COR-L47 (cell line): ENCODE measurements at places on chromosomes 1 and 21.
A peak's percentile ranks its signal among the peaks of the same experiment; 100 is the strongest.

DNA sequence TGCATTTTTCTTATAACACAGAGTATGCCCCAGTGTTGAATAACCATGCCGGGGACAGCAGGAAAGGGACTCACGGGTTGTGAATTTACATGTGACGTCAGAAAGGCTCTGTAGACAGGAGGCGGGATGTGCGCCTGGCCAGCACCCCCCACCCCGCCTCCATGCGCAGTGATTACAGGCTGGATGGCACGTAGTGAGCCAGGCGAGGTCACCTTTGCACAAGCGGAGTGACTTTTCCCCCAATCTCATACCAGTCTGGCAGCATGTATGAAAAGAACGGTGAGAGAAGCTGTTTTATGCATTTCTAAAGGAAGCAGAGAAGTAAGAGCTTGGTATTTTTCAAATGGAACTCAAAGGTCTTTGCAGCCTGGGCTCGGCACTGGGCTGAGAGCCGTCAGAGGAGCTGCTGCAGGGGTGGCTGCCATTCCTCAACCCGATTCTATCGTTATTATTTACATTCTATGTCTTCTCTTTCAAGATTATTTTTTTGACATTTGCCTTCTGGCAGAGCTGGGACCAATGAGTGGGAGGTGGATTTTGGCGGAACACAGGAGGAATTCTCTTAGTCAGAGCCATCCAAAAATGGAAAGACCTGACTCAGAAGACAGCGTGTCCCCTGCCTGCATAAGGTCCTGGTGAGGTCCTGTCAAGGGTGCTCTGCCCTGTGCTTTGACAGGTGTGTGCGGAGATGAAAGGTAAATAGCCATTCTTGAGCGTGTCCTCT, 115.6 kb upstream of the SLC45A1 start:
- no peak for DNase-seq

DNA sequence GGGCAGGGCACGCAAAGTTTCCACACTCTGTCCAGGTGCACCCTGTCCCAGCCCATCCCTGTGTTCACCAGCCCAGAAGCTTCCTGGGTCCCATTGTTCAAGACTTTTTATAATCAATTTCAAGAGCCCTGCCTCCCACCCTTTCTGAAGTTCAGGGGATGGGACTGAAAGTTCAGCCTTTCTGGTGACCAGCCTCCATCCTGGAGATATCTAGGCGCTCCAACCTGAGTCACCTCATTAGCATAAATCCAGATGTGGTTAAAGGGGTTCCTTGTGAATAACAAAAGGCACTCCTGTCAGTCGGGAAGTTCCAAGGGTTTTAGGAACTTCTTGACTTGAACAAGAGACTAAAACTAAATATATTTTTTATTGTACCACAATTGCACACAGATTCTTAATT, 48.4 kb upstream of the RAP1A start:
- DNase-seq, result no peak

DNA sequence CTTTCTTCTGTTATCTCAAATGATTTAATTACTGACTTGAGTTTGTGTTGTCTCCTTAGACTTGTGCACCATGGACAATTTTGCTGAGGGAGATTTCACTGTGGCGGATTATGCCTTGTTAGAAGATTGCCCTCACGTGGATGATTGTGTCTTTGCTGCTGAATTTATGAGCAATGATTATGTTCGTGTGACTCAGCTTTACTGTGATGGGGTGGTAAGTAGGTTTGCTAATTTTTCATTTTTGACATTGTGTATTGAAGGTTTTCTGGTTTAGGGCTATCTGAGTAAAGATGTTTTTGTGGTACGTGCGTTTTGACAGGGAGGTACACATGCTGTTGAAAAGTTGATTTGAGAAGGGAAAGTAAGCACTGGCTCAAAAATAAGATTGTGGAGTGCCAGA, 14.1 kb downstream of the TTC3 start:
- peak; percentile 56 for DNase-seq

GRCh38 chr1:74690364-74690696, 16.7 kb upstream of the ERICH3 start:
- DNase-seq, result peak; percentile 3

- no peak for DNase-seq
Observed at GRCh38 chr1:230365723-230366307, 60.3 kb downstream of the PGBD5 start.

GRCh38 chr1:167479331-167479979, 38.9 kb downstream of the CD247 start:
- no peak for DNase-seq

GRCh38 chr1:19643602-19644394, at the start of gene NBL1:
TSS of gene NBL1 (plus strand) at chr1:19644311. CDS start at chr1:19655031, 10,720 bp downstream.
- DNase-seq, result no peak

DNA sequence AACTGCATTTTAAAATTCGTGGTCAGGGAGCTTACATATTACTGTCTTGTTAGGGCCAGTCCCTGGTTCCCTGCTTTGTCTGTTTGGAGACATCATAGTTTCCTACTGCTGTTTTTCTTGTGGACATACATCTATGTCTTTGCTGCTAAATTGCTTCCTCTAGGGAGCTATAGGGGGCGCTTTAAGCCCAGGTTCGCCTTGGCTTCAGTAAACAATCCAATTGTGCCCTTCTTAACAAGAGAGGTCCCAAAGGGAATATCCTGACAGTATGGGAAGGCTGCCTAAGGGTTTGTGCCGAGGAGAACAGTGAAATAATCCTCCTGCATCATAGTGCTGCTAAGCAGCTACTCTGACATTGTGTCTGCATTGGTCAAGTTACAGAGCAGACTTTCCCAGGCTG, 112.5 kb downstream of the USH2A start:
- peak; percentile 60 for DNase-seq

GRCh38 chr21:25881524-25882376, 147.0 kb downstream of the GABPA start:
- DNase-seq, result peak; percentile 60

DNA sequence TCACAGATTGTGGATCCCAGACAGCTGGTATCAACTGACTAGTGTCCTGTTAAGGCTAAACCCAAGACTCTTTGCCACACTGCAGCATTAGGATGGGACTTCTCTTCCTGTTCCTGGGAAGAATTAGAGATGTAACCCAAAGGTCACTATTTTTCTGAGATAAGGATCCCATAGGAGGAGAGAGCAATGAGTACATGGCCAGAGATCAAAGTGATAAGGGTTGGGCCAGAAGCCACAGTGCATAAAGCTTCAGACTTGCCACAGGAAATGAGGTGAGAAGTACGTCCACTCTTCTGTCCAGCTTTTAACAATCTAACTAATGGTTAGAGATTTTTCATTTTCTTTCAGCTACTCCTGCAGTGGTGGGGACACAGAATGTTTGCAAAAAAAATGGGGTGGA, at the start of gene HSD3B1:
HSD3B1 (plus strand) TSS at position 270 of the 400 bp plus-strand sequence. CDS start 267 bp downstream, outside the sequence.
- DNase-seq, result no peak

- DNase-seq, result peak; percentile 54
Observed at GRCh38 chr1:226575739-226576378, 27.3 kb downstream of the STUM start.

DNA sequence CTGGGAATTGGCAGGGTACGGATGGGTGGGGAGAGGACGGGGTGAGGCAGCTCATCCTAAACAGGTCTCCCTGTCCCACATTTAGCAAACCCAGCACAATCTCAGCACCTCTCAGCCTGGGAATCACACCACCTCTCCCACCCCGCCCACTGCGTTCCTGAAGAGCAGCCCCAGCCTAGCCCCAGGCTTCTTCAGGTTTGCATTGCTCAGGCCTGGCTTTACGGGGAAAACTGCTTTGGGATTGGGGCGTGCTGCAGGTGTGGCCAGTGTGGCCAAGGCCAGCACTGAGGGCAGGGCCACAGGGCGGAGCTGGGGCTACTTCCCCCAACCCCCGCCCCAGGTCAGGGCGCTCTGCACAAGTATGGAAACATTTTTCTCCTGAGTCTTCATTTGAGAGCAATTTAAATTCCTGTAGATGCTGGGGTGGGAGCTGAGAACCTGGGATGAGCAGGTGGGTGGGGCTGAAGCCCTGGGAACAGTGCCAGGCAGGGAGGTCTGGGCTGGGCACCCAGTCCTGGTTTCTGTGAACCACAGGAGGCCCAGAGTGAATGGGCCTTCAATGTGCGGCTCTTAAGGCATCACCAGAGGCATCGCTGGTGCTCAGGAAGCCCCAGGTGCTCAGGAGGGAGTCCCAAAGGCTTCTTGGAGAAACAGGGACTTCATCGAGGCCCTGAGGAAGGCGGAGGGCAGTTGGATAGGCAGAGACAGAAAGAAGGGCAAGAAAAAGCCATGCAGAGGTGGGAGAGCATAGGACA, 24.1 kb downstream of the TNNT2 start:
- peak; percentile 47 for DNase-seq

GRCh38 chr1:205970486-205970885, 27.2 kb upstream of the SLC26A9 start:
- DNase-seq, result no peak

GRCh38 chr1:109787845-109788601, 24.3 kb upstream of the EPS8L3 start:
- DNase-seq, result no peak

- no peak for DNase-seq
Observed at GRCh38 chr1:29383746-29384371, 147.5 kb downstream of the PTPRU start.

DNA sequence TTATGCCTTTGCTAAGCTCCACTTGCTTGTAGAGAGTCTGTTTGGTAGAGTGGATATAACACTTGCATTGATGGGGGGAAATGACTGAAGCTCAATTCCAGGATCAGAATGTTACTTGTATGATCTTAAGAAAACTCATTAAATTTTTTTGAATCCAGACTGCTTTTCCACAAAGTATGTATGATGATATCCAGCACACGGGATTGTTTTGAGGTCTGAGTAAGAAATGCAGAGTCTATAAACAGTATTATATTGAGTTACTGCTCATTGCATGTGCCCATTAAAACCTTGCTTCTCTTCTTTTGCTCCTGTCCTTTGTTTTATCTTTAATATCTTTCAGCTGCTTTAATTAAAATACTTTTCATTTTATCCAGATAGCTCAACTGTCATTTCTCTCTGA, 570.4 kb upstream of the ZRANB2 start:
- no peak for DNase-seq

DNA sequence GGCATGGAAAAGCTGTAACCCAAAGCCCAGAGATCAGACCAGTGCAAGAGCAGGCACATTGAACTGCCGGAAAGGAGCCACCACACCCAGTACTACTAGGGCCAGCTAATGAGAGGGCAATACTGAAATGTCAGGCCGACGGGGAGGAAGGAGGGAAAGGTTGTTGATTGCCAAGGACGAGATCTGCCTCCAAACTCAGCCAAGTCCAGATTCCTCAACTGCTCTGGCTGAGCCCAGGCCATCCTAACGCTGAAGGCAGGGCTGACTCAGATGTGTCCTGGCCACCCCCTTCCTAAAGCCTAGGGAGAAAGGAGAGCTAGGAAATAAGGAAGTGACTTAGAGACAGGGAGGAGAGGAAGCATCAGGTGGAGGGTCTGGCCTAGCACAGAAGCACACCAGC, 42.1 kb upstream of the IPO9 start:
- no peak for DNase-seq

DNA sequence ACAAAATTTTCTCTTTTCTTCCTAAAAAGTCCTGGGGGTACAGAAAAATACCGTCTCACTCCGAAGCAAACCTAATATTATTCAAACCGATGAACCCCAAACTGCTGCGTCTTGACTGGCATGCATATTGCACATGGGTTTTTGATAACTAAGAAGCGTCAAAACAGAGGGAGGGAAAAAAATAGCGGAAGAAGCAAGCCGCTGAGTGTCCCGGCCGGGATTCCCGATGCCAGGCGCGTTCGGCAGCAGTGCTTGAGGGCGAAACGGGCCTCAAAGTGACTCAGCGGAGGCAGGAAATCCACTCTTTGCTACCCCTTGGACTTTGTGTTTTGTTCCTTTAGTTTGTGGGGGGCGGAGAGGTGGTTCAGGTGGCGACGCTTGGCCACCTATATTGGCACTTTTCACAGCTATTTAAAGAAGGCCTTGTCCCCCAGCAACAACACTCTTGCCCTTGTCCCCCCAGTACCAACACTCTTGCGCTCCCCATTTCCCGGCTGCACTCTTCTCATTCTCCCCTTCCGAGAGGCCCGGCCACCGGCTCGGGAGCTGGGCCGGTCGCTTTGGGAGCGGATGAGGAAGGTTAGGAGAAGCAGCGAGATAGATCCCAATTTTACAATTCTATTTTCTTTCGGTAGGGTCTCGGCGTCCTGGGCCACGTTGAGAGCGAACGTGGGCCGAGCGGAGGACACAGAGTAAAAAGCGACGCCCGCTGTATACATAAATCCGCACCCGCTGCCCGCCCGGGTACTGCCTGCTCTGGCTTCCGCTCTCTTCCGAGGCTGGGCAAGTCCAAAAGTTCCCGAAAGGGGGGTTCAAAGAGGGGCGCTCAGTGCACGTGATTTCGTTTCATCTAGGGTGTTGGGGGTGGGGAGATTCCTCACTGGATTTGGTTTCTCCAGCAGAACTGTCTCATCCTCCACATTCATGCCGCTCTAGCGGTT, 2.5 kb downstream of the LMX1A start:
- DNase-seq, result no peak

DNA sequence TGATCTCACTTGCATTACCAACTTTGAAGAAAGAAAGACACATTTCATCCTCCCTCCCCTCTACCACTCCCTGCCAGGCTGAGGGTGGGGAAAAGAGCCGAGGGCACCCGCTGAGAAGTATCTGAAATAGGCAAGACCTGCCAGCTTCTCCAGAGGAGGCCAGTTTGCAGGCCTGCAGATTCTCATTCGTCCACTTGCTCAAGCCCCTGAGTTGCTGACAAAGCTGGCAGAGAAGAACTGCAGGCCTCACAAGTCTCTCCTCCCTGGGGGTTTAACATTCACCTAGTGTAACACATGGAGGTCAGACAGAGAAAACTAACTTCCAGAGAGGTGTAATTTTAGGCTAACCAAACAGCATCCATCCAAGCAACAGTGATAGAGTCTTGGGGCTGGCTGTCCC, 376.4 kb downstream of the HHAT start:
- no peak for DNase-seq

GRCh38 chr21:42117967-42118780, 47.1 kb downstream of the UMODL1 start:
- DNase-seq, result no peak

GRCh38 chr1:244735876-244736561, 83.1 kb downstream of the DESI2 start:
- no peak for DNase-seq

- DNase-seq, result no peak
Observed at GRCh38 chr1:39542924-39543323, 33.7 kb downstream of the PABPC4 start.

DNA sequence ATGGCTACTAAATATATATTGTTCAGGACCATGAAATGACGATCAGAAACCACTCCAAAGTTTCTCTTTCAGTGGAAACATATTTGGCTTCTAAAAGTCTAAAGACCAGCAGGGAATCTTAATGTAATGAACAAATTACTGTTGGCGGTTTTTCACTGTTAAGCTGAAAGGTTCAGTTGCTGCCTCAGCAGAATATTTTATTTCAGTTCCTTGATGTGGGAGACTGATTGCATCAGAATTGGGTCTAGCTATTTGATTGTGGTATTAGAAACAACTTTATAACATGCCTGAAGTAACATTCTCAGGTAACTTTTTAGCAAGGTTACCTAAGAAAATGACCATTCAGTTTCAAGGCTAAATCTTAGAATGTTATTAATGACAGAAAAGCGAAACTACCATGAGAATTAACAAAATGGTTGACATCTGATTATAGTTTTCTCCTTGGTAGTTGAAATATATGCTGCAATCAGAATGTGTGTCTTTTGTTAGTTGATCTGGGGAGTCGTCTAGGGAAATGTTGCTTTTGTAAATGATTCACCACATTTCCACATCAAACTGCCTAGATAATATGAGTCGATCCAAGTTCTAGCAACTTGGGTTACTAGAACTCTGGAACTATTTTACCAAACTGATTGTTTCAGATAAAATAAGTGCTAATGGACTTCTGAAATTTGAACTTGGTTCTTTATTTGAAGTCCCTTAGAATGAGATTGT, 200.4 kb downstream of the HMCN1 start:
- DNase-seq, result no peak

GRCh38 chr1:7646164-7646563, 124.9 kb upstream of the VAMP3 start:
- DNase-seq, result no peak
